ENCODE measurements at places on chromosomes 6 and 20.
A peak's percentile ranks its signal among the peaks of the same experiment; 100 is the strongest.

DNA sequence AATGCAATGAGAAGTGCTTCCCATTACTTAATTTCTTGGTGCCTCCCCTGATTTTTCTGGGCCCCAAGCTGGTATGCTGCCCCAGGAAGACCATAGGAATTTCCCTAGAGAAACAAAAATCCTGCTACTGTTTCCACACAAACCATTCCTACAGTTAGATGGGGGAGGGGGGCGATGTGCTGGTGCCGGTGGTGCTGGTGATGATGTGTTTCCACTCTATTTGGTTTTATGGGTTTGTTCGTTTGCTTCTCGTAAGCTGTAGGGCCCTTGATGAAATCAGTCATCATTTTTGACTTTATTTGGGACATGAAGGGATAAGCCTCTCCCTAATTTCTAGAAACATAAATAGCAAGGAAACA is 105.1 kb downstream of the MKKS start:
- no peak for DNase-seq

DNA sequence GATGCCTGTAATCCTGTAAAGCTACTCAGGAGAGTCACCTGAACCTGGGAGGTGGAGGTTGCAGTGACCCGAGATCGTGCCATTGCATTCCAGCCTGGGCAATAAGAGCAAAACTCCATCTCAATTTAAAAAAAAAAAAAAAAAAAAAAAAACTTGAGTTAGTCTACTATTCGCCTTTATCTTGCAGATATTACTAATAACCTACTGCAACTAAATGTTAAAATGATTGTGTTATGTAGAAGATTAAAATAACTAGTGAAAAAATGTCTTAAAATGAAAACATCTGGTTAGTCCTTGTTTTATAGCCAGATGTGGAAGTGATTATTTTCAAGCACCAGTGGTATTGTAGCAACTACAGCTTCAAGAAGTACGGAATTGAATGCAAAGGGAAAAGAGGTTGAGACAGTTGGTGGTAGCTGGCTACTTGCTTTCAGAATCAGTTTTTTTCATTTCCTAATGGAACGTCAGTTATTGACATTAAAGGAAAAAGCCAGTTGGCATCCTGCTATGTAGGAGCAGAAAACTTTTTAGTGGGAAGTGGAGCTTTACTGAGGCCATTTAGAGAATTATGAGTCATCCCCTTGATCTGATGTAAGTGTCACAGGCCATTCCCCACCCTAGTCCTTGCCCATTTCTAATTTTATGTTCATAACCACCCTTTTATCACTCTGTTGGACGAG is 43.8 kb upstream of the DYNLRB1 start:
- peak; percentile 85 for DNase-seq

- DNase-seq = no peak
Observed at GRCh38 chr6:108502832-108503231, 57.9 kb upstream of the FOXO3 start.

DNA sequence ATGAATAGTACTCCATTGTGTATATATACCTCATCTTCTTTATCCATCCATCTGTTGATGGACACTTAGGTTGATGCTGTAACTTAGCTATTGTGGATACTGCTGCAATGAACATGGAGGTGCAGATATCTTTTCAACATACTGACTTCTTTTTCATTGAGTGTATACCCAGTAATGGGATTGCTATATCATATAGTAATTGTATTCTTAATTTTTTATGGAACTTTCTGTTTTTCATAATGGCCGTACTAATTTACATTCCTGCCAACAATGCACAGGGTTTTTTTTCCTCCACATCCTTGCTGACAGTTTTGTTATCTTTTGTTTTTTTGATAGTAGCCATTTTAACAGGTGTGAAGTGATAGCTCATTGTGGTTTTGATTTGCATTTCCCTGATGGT is 5.2 kb downstream of the CCN2 start:
- no peak for DNase-seq

GRCh38 chr6:6357032-6357431 is 36.6 kb upstream of the F13A1 start:
- no peak for DNase-seq

DNA sequence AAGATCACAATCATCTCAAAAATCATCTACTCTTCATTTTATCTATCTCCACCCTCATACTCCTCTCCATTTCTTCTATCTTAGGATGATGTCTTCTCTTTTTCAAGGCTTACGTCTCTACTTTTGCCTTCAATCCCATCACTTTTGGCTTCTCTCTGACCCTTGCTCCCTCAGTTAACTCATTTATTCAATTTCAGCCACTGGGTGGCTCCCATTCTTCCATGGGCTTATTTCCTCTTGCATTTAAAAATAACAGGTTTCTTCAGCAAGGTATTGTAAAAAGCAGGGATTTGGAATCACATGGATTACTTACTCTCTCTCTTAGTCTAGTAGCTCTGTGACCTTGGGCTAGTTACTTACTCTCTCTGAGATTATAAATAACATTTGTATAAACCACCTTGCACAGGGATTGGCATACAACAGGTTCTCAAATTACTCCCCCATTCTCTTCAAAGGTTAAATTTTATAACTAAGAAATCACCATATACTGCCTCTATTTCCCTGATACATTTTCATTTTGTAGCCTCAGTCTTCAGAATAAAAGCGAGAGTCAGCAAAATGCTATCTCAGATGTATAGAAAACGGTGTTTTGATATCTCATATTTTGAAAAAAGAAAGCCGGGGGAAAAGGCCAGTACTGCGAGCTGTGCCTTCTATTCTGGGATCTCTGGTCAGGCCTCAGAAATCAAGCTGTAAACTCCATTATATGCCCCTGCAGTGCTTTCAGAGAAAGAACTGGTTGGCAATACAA is 5.5 kb downstream of the ZSCAN12 start:
- DNase-seq = no peak

DNA sequence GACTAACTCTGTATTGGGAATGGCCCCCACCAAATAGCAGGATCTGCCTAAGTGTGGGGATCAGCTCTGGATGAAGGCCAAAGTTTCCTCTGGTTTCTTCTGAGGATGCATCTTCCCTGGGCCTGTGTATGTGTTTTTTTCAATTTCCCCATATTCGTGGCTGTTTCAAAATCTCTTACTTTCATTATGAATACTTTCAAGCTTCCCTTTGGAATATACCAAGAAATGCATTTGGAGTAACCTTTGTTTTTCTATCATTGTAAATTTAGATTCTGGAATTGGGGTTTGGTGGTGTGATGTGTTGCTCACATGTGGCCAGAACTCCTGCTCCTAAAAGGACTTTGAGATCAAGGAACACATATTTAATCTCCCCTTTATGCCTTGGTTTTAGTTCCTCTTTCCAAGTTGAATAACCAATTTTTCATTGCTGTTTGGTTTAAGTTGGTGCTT is 8.4 kb downstream of the ENTPD6 start:
- peak; percentile 83 for DNase-seq

DNA sequence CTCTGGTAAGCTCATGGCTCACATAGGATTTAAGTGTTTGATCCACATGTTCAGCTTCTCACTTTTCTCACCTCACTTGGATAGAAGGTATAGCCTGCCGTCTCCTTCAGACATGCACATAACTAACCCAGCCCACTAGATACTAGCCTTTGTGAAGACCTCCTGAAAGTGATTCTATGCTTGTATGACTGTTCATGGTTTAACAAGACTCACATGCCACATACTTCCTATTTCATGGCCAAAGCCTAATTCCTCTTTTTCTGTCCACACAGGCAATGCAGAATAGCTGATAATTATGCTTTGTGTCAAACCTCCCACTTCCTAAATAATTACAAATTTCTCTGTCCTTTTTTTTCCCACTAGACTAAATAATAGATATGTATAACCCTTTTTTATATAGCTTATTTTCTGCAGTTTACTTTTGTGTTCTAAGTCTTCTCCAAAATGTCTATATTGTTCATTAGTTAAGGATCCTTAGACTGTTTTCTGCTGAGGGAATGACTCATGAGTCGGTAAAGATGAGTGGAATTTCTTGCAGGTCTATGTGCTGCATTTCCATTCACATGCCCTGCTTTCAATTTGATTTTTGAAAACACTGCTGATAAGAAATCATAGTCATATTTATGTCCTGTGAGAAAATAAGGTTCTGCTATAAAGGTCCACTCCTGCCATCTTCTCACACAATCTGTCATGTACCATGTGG is 43.0 kb downstream of the HDDC2 start:
- peak; percentile 70 for DNase-seq

DNA sequence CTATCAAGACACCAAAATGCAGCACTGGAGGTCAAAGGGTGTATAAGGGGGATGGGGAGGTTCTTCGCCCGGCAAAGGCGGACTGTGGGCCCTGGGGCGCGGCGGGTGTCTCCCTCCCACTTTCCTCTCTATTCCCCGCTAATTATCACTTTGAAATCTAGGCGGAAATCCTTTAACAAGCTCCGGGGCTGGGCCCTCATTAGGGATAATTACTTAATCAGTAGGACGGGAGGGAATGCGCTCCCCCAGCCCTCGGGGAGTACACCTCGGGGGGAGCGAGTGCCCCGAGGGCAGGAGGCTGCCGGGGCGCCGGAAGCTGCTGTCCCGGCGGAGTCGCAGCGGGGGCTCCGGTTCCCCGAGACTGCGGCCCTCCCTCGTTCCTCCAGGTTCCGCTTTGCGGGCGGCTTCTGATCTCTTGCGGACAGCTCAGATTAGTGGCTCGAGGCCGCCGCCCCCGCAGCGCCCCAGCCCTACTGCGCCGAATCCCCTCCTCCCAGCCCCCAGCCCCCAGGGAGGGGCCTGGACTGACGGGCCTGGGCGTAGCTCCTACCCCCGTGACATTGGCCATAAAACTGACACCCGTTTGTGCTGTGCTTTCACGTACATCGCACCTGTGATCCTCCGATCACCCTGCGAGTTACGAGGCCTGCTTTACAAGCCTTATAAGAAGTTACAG is 14.7 kb downstream of the MUCL3 start:
- DNase-seq = peak; percentile 49

- DNase-seq = peak; percentile 40
Observed at GRCh38 chr20:45406260-45407066, 1.6 kb upstream of the DBNDD2 start.

- no peak for DNase-seq
Observed at GRCh38 chr20:63756648-63756991, 17.0 kb downstream of the SLC2A4RG start.

DNA sequence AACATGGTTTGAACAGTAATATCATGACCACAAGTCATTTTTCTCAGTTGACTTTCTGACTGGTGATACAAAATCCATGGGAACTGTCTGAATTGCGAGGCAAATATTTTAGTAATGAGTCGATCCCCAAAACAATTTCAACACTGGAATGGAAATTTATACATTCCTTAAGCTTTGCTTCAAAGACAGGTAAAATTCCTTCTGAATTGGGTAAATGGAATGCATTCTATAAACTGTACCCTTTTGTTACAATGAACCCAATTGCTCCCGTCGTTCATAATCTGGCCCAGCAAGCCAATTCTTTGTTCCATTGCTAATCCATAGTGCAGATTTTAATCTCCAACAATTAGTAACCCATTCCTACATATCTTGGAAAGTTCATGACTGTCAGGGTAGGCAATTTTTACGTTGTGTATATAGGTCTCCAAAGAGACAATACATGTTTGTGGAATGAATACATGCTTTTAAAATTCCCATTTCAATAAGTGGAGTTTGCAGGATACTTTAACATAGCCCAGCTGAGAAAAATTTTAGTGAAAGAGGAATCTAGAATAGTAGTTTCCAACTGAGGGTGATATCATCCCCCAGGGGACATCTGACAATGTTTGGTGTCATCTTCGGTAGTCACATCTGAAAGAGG is 32.7 kb downstream of the CYP24A1 start:
- no peak for DNase-seq

DNA sequence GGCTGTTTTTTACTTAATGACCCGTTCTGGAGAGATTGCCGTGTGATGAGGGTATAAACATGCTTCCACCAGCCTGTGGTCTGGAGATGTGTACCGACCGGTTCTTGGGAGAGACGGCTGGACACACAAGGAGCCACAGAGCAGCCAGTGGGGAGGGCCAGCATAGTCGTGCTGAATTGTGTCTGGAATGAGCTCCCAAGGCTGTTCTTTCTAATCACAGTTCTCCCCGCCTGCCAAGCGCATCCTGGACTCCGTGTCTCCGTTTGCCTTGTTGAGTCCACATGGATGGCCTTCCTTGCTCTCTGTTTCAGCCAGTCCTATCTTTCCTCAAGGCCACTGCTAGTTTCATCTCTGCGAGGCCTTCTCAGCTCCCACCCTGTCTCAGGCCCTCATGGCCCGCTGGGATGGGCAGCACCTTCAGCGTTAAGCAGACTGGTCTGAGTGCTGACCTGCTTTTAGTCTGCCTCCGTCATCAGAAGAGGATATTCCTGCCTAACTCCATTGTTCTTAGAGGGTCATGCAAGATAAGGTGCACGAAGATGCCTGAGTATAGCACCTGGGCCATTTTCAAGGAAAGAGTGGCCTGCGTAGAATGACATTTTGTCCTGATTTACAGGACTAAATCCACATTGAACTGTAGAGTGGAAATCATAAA is 20.6 kb downstream of the MANBAL start:
- no peak for DNase-seq

DNA sequence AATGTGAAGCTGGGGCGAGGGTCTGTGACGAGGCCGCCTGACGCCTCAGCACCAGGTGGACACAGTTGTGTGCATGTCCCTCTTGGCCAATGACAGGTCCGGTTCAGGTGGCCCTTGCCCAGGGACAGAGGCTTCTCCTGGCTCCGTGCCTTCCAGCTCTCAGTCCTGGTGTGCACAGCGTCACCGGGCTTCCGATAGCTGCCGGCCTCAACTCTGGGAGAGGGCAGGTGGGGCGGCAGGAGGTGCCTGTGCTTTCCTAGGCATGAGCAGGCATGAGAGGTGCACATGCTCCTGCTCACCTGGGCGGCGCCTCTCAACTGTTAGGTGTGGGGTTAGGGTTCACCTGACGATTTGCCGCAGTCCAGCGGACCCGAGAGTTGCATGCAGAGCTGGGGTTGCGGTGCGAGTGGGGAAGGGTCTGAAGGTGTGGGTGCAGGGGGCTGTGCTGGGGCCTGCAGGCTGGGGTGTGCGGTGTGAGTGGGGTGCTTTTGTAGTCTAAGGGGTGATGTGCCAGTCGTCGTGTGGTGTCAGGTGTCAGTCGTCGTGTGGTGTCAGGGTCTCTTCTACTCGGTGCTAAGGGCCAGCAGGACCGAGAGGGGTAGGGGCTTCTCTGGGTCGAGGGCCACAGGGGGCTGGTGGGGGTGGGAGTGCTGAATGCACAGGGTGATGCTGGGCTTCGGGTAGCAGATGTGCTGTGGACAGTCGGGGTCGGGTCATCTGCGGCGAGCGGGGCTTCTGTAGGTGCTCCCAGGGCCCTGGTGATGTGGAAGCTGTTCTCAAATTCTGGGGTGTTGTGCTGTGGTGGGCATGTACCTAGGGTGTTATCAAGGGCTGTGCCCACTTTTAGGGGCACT is 3.8 kb upstream of the SOX18 start:
- DNase-seq = no peak

GRCh38 chr6:144285798-144286502 is 815 bp downstream of the UTRN start:
- peak; percentile 56 for DNase-seq

DNA sequence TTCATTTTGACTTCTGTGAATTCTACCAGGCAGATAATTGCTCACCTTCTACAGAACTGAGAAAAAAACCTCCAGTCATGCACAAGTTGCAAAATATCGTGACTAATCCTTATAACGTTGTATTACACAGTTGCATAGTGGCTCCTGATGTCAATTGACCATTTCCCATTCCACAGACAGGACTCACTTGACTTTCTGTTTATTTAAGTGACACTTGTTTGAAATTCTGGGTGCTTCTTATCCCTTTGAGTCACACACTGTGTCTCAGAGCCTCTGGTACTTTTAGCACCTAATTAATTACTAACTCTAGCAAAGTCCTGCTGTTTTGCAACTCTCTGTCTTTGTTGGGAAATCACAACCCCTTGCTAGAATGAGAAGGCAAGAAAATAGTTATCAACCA is 16.2 kb upstream of the RSPO3 start:
- DNase-seq = peak; percentile 88
